ENCODE measurements at places on chromosomes 6 and 20.

DNA sequence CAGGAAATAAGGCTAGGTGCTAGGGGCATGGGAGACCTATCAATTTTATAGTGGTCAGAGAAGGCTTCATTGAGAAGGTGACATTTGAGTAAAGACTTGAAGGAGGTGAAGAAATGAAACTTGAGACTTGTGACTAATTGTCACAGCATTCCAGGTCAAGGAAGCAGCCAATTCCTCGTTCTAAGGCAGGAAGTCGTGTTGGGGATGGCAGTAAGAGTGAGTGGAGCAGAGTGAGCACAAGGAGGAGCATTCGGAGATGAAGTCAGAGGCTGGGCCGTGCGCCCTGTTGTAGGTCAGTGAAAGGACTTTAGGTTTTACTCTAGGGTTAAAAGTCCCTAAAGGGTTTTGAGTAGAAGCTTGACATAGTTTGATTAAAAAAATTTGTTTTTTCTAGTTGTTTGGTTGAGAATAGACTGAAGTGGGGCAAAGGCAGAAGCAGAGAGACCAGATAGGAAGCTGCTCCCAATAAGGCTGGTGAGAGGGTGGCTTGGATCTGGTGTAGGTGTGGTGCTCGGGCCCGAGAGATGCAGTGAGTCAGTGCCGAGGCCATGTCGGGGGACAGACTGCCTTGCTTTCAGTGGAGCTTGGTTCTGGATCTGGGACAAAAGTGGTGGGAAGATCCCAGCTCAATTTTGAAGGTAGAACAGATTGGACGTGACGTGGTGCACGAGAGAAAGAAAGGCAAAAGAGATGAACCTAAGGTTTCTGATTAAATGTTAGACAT lies 2.6 kb upstream of the RSPH3 start:
- DNase-seq = no peak

- DNase-seq = no peak
Measured at GRCh38 chr6:38349795-38350194, 289.9 kb downstream of the BTBD9 start.

GRCh38 chr6:93358435-93358834 lies 60.9 kb downstream of the EPHA7 start:
- no peak for DNase-seq

DNA sequence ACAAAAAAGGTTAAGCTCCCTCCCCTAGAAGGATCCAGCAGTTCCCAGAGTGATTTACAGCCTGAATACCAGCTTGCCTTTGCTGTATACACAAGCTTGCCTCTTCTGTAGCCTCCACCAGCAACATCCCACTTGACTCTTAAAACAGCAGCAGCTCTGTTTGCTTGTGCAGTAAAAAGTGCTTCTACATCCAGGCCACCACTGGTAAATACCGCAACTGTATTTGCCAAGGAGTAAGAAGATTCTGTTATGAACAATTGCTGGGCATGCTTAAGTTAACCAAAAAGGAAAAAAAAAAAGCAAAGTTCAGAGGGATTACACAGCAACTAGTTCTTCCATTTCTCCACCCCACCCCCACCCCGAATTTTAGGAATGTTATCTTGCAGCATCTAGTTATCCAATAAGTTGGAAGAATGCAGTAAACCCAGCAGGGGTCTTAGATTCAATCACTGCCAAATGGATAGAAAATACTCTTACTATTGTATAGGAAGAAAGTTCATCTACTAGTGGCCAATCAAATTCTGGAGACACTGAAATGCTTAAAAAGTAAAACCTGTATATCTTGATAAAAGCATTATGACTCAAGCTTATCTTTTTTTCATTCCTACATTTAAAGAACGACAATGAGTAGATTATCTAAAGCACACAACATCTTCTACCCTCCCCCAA lies 4.8 kb downstream of the SALL4 start:
- no peak for DNase-seq

- DNase-seq = no peak
Measured at GRCh38 chr6:108733706-108734265, 114.4 kb upstream of the ARMC2 start.

DNA sequence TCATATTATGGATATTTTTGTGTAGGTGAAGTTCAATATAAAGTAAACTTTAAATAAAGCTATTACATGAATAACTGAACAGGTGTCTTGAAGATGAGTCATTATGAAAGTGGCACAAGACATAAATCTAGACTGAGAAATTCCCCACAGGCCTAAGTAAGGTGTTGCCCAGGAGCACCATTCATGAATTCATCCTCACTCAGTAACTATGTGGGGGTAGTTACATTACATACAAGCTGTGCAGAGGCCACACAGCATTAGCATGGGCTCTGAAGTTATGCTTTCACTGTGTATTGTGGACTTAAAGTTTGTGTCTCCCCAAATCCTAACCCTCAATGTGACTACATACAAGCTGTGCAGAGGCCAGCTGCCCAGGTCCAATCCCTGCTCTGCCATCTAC lies 65.9 kb downstream of the BCAS1 start:
- DNase-seq = no peak

DNA sequence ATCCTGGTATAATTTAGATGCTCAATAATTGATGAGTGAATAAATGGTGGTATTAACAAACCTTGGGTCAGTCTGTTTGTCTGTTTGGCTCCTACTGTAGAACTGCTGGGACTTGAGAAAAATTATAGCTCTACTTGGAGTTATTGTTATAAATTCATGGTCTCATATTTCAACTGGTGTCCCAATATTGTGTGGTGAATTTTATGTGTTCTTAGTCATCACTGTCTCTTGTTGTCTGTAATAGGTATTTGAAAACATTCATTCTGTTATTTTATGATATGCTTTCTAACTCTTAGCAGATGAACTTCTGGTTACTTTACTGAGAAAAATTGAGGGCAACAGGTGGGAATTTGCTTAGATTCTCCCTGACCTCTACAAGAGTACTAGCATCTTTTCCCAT lies 221.4 kb downstream of the CDKAL1 start:
- DNase-seq = no peak

- DNase-seq = peak; percentile 46
Measured at GRCh38 chr6:56914798-56915658, 39.9 kb upstream of the BEND6 start.

DNA sequence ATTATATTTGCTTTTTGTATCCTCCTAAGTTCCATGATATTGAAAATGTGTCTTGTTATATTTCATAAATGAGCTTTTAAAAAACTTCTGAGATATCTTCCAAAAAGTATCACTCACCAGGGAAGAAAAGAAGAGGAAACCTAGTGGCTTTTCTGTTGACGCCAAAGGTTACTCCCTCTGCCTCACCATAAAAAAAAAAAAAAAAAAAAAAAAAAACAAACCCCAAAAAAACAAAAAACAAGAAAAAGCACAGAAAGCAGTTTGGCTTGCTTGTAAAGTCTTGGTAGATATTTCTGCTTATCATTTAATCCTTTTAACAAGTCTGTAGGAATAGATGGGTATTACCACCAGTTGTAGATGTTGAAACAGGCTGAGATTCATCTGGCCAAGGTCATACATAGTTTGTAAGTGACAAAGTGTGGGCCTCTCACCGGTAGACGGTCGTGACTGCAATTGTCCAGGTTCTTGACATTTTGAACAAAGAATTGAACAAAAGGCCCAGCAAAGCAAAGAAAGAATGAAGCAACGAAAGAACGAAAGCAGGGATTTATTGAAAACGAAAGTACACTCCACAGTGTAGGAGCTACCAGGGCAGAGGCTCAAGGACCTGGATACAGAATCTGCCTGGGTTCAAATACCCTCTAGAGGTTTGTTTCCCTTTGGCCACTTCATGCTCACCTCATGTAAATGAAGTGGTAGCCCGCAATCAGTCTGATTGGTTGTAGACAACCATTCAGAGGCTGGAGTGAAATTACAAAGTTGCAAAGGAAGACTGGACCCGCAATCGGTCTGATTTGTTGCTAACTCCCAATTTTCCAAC lies 11.6 kb upstream of the ELOVL5 start:
- DNase-seq = no peak

GRCh38 chr6:34469499-34469898 lies 3.6 kb downstream of the PACSIN1 start:
- DNase-seq = no peak

DNA sequence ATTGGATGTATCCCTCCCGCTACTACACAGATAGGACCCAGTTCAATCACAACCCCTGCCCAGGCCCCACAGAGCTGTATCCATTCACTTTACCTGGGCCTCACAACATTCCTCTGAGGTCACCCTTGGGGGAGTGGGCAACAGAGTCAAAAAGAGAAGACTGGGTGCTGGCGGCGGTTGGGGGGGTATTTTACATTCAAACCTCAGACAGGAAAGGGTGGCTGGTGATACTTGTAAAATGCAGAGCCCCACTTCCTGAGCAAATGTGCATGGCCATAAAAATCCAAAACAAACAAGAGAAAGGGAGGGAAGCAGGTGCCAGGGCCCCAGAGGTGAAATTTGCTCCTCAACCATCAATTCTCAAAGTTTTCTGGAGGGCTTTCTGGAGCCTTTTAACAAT lies 3.5 kb downstream of the LRFN2 start:
- no peak for DNase-seq

- no peak for DNase-seq
Measured at GRCh38 chr6:144408161-144408560, 123.0 kb downstream of the UTRN start.

DNA sequence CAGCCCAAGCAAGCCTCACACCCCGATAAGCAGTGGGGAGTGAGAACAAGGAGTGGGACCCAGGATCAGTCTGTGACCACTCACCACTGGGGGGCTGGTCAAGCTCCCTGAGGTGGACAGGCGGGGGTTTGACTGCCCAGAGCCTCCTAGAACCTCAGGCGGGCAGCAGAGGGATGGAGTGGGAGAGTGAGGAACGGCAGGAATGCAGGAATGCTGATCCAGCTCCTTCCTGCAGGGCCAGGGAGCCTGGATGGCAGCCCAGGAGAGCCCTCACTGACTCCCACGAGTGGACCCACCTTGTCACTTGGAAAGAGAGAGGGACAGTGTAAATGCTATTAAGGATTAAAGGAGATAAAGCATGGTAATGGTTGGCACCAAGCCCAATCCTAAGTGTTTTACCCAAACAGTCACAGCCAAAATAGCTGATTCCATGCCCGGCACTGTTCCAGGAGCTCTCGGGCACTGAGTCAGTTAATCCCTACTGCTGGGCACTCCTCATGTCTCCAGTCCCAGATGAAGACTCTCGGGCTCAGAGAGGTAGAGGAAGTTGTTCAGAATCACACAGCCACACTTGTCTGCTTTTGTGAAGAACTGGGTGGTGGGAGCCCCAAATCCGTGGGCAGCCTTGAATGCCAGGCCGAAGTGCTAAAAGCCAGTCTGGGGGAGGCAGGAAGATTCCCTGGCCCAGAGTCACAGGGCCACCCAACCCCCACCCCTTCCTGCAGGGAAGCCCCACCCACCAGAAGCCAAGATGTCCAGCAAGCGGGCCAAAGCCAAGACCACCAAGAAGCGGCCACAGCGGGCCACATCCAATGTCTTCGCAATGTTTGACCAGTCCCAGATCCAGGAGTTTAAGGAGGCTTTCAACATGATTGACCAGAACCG lies 3.1 kb downstream of the MYL9 start:
- no peak for DNase-seq

DNA sequence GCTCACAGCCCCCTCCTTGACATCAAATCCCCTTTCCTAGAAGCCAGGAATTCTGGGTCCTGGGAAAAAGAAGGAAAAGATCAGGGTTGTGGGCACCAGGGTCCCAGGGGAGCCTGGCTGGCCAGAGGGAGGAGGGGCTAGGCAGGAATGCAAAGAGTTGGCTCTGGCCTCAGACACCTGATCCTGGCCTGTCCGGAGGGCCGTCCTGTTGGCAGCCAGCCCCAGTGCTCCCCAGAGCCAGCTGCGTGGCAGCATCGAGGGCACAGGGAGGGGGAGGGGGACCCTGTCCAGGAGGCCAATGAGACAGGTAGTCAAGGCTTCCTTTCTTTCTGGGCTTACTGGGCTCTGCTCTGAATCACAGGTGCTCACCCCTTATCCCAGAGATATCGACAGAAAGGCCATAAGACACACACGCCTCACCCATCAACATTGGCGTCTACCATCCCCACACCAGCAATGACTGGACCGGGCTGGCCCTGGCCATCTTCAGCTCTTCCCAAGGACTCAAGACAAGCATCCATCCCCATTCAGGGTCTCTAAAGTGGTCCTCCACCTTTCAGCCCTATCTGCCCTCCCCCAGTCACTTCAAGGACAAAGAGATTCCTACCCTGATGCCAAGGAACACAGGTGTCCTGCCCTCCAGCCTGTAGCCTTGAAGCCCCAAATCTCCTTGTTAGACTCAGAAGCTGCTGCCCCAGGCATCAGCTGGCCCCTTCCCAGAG lies 723 bp downstream of the COL11A2 start:
- no peak for DNase-seq

- DNase-seq = no peak
Measured at GRCh38 chr20:50333812-50334211, 143.2 kb downstream of the CEBPB start.

- DNase-seq = no peak
Measured at GRCh38 chr6:27096834-27097511, 150.5 kb upstream of the PRSS16 start.

GRCh38 chr6:143692696-143693095 lies 14.9 kb downstream of the PHACTR2 start:
- no peak for DNase-seq

DNA sequence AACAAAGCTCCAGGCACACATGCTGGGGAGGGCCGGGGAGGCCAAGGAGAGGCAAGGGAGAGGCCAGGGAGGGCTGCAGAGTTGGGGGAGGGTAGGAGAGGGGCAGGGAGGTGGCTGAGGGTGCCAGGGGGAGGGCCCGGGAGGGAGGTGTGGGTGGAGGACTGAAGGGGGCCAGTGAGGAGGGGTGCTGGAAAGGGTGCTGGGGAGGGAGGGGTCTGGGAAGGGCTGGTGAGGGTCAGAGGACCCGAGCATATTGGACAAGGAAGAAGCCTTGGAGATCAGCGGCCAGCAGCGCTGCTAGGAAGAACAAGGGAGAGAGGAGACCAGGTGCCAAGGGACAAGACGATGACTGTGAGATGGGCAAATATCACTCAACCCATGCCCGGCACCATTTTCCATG lies 49.7 kb upstream of the GPR31 start:
- no peak for DNase-seq

DNA sequence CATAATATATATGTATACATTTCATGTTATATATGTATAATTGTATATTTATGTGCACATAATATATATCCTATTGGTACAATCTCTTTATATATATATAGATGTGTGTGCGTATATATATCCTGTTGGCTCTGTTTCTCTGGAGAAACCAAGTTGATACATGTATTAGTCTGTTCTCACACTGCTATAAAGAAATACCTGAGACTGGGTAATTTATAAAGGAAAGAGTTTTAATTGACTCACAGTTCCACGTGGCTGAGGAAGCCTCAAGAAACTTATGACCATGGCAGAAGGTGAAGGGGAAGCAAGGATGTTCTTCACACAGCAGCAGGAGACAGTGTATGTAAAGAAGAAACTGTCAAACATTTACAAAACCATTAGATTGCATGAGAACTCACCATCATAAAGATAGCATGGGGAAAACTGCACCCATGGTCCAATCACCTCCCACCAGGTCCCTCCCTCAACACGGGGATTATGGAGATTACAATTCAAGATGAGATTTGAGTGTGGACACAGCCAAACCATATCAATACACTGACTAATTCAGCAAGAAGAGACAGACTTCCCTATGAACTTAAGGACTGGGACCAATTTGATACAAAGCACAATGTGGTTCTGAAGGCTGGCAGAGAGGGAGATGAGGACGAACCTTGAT lies 14.0 kb downstream of the CST3 start:
- no peak for DNase-seq

GRCh38 chr6:152748843-152749242 lies 1.8 kb upstream of the VIP start:
- DNase-seq = no peak

Measured in substantia nigra (tissue), 51 donors.